Naive B cell (primary cell): ENCODE measurements at places on chromosomes 16 and 17.

- no peak for DNase-seq
Observed at GRCh38 chr17:60006160-60006559, 41.6 kb upstream of the RNFT1 start.

DNA sequence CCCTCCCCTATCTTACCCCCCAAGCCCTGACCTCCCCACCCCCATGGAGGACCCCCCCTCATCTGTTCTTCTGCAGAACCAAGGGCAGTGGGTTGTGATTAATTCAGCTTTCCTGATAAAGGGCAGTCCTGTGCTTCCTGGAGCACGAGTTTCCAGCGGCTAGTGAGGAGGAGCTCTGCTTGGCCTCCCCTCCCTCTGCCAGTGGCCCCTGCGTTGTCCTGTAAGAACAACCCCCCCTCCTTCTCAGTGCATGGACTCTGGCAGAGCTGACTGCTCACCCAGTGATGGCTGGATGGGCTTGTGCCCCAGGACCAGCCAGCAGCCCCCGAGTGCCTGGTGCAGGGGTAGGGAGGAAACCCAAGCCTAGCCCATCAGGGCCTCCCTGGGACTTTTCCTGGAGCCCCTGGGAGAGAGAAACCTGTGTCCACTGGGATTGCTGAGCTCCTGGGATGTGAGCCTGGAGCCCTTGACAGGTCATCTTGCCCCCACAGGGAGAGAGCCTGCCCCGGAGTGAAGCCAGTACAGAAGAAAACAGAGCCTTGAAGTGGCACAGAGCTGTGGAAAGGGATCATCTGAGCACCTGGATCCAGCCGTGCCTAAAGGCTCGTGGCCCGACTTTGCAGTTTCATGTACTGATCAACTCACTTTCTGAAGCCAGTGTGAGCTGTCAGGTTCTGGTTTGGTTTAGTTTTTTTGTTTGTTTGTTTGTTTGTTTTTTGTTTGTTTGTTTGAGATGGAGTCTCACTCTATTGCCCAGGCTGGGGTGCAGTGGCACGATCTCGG, 26.5 kb downstream of the MMP15 start:
- DNase-seq: no peak

- no peak for DNase-seq
Observed at GRCh38 chr17:36107660-36108059, 4.0 kb downstream of the CCL4 start.

- DNase-seq: no peak
Observed at GRCh38 chr17:47884905-47885730, 10.9 kb upstream of the SP2 start.

- no peak for DNase-seq
Observed at GRCh38 chr17:44913676-44914075, 1.6 kb downstream of the GFAP start.

- DNase-seq: no peak
Observed at GRCh38 chr16:73192232-73192894, 144.4 kb upstream of the ZFHX3 start.

GRCh38 chr16:47519996-47520679, 59.0 kb downstream of the PHKB start:
- DNase-seq: no peak

GRCh38 chr17:18932360-18933055, 19.5 kb upstream of the SLC5A10 start:
- peak; percentile 24 for DNase-seq

GRCh38 chr17:841313-841712, 59.2 kb downstream of the MRM3 start:
- no peak for DNase-seq

GRCh38 chr16:57998992-57999365, 1.5 kb downstream of the ZNF319 start:
- DNase-seq: no peak

DNA sequence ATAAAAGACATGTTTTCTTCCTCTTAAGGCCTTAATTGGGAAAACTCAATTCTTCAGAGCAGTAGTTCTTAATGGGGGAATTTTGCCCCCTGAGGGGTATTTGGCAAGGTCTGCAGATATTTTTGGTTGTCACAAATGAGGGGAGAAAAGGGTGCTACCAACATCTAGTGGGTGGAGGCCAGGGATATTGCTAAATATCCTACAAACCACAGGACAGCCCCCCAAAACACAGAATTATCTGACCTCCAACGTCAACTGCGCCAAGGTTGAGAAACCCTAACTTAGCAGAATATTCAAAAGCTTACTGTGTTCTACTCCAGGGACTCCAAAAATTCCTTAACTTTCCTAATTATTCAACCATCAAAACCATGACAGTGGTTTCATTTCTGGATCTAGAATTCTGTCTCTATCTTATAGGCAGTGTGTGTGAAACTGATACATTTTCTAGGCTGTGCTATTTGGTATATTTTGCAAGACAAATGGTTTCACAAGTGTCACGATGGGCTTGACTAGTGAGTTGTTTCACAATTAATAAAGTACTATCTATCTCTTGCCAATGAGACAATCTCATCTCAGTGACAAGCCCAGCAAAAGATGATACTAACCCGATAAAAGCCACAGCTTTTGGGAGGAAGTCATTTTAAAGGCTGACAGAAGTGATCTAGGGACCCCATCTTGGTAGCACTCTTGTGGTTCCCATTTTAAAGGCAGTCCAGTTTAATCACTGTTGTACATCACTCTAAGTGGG, 14.7 kb downstream of the TXNDC11 start:
- no peak for DNase-seq

DNA sequence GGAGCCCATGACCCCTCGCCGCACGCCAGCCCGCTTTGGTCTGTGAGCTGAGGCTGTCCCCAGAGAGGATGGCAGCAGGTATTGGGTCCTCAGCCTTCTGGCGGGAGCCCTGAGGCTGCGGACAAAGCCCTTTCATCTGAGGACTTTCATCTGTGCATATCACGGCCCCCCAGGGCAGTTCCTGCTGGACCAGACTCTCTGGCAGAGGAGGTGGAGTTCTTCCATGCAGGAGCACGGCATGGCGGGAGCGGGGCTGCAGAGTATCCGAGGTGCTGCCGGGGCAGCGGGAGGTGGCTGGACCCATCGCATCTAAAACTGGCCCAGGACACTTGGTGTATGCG, 18.8 kb downstream of the DHX38 start:
- no peak for DNase-seq

DNA sequence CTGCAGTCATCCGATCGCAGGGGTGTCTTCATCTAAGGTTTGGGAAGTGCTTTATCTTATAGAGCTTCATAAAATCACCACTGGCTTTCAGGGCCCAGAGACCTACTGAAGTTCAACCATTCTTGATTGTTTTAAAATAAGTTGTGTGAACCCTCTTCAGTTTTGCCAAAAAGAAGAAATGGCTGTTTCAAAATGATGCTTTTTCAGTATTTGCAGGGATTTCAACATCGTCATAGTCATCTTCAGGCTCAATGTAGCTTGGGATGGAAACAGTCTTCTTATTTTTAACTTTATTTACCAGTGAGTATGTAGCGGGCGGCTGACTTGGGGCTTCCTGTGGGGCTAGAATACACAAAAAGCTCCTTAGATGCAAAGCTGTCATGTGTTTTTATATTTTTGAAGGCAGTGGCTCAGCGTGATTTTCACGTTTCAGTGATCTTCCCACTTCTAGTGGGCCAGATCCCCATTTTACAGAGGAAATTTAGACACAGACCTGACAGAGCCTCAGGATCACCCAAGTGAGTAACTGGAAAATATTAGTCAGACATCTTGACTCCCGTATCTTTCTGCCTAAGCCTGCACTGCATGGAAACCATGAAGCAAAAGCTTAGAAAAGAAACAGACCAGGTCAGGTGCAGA, 19.1 kb upstream of the ZNF594 start:
- DNase-seq: peak; percentile 38

GRCh38 chr17:77790143-77790829, 168.2 kb upstream of the TNRC6C start:
- no peak for DNase-seq
